ENCODE measurements at places on chromosomes 2 and 18.

DNA sequence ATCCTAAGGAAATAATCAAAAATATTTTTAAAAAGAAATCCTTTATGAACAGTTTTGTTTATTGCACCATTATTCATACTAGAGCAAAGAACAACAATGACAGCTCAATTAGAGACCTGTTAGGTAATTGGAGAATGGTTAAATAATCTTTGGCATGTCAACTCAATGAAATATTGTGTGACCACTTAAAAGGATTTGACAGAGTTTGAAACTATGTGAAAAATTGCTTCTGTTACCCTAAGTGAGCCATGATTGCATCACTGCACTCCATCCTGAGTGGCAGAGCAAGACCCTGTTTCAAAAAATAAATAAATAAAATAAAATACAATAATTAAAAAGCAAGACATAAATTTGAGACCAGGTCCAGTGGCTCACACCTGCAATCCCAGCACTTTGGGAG, 66.1 kb upstream of the ATP8B1 start:
- no peak for DNase-seq

GRCh38 chr18:35777039-35777438, 195.4 kb upstream of the RMP24 start:
- DNase-seq: no peak

GRCh38 chr18:37481491-37481890, 84.1 kb downstream of the CELF4 start:
- no peak for DNase-seq

GRCh38 chr2:193326296-193326695, 1131.6 kb upstream of the TMEFF2 start:
- no peak for DNase-seq

DNA sequence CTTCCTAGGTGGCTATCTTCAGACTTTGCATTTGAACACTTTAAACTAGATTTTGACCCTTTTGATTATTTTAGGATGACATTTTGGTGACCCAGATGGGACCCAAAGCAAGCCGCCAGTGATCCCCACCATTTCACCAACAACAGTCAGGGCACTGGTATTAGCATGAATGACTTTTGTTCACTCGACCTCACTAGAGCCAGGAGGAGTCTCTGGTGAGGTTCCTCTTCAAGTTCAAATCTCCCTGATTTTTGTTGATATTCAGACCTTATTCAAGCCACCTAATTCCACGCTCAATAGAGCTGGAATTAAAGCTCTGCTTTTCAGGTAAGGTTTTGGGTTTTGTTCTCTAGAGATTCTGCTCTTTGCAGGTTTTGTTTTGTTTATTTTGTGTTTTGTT, 202.3 kb downstream of the MREG start:
- no peak for DNase-seq

DNA sequence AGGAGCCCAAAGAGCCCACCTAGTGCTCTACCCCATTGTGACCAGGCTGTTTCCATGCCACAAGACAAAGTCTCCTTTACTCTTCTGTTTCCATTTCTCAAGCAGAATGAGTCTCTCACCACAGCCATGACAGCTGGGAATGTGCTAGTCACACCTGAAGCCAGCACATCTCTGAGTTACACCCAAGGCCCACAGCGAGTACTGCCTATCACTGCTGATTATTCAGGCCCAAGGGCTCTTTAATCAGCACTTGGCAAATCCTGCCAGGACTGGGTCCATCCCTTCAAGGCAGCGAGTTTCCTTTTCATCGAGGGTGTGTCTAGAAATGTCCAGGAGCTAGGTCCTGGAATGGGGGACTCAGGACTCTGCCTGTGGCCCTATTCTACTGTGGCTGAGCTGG, 14.6 kb upstream of the PPP1R1C start:
- DNase-seq: no peak

DNA sequence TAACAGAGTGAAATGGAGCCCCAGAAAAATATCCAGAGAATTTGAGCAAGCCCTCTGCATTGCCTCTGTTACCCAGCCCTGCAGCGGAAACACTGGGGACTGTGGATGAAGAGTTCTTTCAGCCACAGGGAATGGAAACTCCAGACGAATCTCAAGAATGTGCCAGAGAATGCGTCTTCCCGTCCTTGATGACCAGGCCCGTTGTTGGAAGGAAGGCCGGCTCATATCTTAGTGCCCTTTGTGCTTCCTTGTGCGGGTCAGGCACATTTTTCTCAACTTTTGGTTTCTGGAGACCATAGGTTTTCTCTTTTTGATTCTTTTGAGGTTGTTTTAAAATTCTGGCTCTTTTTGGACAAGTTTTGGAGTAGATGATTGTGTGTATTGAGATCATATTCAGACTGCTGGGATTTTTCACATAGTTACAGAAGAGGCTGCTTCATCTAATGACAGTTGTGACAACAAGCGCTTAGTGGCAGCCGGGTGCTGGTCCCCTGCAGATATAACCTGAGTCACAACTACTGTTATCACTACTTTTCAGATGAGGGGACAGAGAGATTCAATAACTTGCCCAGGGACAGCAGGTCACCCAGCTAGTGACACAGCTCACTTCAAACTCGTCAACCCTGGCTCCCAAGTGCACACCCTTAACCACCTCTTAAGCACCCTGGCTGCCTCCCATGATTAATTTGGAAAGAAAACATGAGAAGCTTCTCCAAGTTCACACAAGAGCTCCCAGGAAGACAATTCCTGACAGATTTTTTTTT, 15.7 kb downstream of the MAL start:
- DNase-seq: no peak

GRCh38 chr18:69701305-69701704, 246.4 kb downstream of the CD226 start:
- no peak for DNase-seq

Data from T-helper 9 cell (primary cell).